ENCODE measurements at places on chromosomes 6 and 20.

DNA sequence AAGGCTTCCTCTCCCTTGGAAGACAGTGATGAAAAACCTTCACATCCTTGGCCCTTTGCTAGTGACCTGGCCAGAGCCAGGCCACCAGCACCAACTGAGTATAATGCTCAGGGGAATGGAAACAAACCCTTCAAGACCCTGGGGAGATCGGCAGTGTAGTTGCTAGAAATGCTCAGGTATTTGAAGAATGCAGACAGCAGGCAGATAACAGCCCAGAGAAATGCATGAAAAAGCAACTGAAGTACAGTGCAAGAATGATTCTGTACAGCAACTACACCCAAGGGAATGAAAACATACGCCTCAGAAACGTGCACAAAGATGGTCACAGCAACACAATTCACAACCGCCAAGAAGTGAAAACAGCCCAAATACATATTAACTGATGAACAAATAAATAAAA, 41.1 kb downstream of the PPP1R3G start:
- no peak for DNase-seq

DNA sequence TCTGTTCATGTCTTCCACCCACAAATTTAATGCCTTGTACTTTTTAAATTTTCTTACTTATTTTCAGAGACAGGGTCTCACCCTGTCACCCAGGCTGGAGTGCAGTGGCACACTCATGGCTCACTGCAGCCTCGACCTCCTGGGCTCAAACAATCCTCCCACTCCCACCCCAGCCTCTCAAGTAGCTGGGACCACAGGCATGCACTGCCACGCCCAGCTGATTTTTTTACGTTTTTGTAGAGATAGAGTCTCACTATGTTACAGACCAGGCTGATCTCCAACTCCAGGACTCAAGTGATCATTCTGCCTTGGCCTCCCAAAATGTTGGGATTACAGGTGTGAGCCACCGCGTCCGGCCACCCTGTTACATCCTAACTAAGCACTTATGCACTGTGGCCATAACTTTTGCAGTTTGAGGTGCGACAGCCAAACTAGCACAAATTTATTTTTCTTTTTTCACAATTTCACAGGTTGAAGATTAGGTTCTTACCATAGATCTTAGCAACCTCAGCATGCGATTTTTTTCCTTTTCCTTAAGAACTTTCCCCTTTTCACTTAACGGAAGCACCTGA, 92.1 kb downstream of the EPB41L2 start:
- no peak for DNase-seq

DNA sequence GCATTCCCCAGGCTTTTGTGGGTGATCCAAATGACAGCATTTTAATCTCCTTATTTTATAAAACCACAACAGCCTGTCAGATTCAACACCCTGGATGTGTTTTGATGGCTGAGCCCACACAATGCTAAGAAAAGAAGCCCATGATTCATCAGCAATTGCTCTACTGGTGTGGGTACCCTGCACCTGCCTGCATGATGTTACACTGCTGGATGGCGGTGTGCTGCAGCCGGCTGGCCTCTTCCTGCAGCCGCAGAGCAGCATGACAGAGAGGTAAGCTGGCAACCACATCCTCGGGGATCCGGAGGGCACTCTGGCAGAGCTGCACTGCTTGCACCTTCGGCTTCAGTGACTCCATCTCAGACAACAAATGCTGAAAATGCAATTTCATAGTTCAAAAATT, 327.5 kb downstream of the SYNE1 start:
- no peak for DNase-seq

- DNase-seq, result no peak
These were observed 14.0 kb upstream of the TOP1 start for GRCh38 chr20:41014561-41015088.

DNA sequence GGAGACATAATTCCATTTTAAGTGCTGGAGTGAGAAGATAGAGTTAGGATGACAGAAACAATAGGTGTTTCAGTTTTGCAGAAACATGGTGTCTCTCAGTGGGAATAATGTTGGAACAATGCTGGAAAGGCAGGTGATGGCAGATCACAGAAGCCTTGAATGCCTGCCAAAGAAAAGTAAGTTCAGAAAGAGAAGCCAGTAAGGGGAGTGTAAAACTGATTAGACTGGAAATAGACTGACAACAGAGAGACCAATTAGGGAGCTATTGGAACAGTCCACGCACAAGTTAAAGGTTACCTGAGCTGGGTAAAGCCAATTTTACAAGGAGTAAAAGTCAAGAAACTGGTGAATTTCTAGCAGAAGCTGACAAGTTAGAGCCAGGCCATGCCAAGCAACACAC, 142.9 kb downstream of the TFAP2A start:
- no peak for DNase-seq

GRCh38 chr6:37942606-37943376, 123.3 kb downstream of the ZFAND3 start:
- no peak for DNase-seq

GRCh38 chr6:40187535-40188144, 253.4 kb upstream of the MOCS1 start:
- DNase-seq, result no peak

GRCh38 chr6:55696501-55696900, 117.5 kb upstream of the HMGCLL1 start:
- no peak for DNase-seq

DNA sequence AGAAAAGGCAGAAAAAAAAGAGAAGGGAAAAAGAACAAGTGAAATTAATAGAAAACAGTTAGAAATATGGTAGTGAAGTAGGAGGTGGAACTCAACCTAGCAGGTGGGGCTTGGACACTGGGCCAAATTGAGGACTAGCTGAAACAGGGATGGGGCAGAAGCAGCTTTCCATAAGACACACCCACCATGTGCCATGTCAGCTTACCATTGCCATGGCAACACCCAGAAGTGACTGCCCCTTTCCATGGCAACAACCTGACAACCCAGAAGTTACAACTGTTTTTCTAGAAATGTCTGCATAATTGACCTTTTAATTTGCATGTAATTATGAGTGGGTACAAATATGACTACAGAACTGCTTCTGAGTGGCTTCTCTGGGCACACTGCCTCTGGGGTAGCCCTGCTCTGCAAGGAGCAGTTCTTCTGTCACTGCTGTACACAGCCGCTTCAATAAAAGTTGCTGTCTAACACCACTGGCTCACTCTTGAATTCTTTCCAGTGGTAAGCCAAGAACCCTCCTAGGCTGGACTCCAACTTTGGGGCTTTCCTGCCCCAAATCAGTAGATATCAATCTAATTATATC, 35.9 kb upstream of the SLC24A3 start:
- no peak for DNase-seq

GRCh38 chr6:40163924-40164323, 229.7 kb upstream of the MOCS1 start:
- DNase-seq, result no peak

GRCh38 chr6:152338335-152339125, 298.6 kb downstream of the SYNE1 start:
- DNase-seq, result no peak

All from DMS79 (cell line).